ENCODE measurements at places on chromosomes 13 and 19.

- DNase-seq, result no peak
Measured at GRCh38 chr13:97259798-97260714, 37.9 kb downstream of the MBNL2 start.

DNA sequence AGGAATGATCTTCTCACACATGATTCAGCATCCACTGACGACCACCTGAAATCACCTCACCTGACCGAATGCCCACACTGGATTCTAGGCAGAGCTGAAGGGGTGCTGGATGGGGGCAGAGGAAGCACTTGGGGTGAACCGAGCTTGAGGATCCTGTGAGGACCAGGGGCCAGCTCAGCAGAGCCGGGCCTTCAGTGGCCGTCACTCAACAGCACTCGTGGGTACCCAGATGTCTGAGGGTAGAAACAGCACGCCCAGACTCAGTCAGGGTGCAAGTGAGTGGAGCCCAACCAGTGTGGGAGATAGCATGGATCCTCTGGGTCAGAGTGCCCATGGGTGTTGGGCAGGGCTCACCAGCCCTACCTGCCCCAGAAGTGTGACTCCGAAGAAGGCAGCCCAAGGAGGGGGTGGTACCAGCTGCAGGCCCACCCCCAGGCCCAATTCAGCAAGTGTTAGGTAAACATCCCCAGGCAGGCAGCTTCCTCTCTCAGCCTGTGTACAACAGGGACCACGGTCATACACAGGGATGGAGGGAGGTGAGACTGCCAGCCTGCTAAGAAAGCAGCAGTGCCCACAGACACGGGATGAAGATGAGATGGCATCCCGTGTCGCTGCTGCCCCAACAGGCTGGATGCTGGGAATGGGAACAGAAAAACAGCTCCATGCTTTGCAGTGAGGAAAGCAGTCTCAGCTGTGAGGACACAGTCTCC is 16.6 kb downstream of the GJA3 start:
- no peak for DNase-seq

GRCh38 chr13:100128838-100129237 is 39.9 kb downstream of the PCCA start:
- no peak for DNase-seq

- DNase-seq, result peak; percentile 37
Measured at GRCh38 chr19:11382898-11383705, 1.0 kb downstream of the EPOR start.

- no peak for DNase-seq
Measured at GRCh38 chr19:55304279-55304978, 20.6 kb downstream of the BRSK1 start.

DNA sequence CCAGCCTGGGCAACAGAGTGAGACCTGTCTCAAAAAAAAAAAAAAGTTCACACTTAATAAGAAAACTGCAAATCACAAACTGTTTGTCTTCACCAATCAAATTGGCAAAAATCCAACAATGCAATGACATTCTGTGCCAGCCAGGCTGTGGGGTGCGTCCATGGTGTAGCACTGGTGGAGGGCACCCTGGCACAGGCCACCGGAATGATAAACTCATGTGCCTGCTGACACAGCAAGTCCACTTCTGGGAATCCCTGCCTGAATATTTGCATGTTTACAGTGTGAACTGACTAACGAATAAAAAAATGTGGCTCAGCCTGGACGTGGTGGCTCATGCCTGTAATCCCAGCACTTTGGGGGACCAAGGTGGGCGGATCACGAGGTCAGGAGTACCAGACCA is 1.6 kb upstream of the LRRC25 start:
- no peak for DNase-seq

DNA sequence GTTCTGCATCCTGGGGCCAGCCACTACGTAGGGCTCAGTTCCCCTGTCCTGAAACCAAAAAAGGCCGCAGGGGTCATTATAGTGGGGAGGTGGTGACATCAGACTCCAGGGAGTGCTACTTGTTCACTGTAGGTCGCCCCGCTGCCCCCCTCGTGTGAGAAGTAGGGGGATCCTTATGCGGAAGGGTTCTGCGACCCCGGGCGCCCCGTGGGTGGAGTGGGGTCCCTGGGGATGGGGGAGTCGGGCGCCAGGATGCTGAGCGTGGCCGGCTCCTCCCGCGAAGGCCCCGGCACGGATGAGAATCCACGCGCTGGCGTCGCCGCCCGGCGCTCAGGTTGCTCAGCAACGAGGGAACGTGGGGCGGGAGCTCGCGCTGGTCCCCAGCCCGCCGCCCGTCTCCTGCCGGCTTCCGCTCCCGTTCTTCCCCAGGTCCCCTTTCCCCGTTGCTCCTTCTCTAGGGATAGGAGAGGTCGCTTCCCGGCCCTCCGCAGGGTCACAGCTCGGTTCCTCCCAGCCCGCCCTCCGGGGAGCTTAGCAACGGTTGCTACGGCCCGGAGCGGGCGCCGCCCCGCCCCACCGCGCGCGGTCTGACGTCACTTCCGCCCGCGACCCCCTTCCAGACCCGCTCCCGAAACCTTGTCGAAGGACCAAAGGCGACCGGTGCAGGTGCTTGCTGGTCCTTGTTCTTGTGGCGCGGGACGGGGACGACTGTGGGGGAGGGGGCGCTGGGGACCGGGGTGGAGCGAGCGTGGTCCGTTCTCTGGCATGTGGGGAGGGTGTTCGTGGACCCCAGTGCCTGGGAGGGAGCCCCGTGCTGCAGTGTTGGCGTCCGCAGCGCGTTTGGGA is at the start of gene NAT14:
Gene NAT14, plus strand, starts transcription at position 596 of the 846 bp plus-strand sequence. CDS start 521 bp downstream, outside the sequence.
- DNase-seq, result peak; percentile 60

GRCh38 chr13:102692491-102692826 is 2.4 kb downstream of the METTL21C start:
- DNase-seq, result no peak

- DNase-seq, result no peak
Measured at GRCh38 chr13:23731709-23732108, 157.5 kb downstream of the MIPEP start.

- no peak for DNase-seq
Measured at GRCh38 chr13:67935626-67936025, 705.5 kb upstream of the PCDH9 start.

DNA sequence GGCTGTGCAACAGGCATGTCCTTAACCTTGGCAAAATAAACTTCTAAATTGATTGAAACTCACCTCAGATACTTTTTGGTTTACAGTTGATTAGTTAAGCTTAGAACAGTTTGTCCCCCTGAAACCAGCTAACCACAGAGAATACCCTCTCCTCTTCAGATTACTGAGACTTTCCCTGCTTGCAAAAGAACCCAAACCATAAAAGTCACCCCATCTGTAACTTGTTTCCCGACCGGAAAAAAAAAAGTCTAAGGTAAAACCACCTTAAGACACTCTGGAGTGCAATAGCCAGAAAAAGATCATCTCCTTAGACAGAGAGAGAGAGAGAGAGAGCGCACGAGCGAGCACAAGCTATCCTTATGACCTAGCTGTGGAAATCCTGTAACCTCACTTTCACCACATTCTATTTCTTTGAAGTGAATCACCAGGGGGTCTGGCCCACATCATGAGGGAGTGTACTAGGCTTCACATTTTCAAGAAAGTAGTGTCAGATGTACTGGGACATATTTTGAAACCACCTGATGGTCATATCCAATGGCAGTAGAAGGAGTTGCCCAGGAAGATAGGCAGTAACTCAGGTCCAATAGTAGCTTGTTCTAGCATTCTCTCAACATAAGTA is 11.1 kb upstream of the GTF2F2 start:
- DNase-seq, result no peak

GRCh38 chr19:20165971-20166592 is 932 bp upstream of the ZNF486 start:
- DNase-seq, result no peak

DNA sequence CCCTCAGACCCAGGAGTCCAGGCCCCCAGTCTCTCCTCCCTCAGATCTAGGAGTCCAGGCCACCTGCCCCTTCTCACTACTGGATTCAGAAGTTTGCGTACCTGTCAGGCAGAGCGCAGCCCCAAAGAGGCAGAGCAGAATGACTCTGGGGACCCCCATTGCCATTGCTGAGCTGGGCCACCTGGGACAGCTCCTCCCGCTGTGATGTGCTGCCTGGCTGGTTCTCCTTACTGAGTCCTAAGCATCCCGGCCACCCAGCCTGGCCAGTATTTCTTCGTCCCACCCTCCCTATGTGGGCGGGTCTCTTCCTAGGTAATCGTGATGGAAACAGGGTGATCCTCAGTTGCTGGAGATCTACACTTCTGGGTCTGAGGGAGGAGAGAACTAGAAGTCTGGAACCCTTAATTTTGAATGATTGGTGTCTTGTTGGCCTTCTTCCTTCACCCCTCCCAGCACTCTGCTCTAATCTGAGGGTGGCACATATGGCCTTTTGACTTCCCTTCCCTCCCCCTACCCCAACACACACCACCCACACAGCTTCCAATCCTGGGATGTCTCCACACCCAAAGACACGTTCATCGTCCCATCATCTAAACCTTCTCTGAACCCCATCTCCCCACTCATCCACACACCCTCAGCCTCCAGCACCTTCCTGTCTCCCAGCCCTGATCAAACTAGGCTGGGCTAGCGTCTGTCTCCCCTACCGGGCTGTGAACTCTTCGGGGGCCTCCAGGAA is at the start of gene LYPD5:
Gene LYPD5, minus strand, starts transcription at position 232 of the 736 bp plus-strand sequence. Its CDS starts 67 bp downstream, at position 165.
- no peak for DNase-seq

- no peak for DNase-seq
Measured at GRCh38 chr13:78476910-78477309, 126.4 kb downstream of the POU4F1 start.

- DNase-seq, result no peak
Measured at GRCh38 chr13:110187641-110188161, 119.3 kb downstream of the COL4A1 start.

DNA sequence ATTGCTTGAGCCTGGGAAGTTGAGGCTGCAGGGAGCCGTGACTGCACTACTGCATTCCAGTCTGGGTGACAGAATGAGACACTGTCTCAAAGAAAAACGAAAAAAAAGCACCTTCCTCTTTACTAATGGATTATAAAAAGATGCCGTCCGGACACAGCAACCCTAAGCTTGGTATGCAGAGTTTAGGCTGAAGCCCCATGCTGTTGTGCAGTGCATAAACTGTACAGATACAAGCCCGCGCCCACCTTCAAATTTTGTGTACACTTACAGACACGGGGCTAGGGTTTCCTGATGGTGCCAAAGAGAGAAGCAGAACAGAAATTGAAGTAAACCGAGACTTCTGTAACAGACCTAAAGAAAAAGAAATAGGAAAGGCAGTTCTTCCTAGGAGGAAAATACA is 9.0 kb downstream of the LPAR6 start:
- no peak for DNase-seq

DNA sequence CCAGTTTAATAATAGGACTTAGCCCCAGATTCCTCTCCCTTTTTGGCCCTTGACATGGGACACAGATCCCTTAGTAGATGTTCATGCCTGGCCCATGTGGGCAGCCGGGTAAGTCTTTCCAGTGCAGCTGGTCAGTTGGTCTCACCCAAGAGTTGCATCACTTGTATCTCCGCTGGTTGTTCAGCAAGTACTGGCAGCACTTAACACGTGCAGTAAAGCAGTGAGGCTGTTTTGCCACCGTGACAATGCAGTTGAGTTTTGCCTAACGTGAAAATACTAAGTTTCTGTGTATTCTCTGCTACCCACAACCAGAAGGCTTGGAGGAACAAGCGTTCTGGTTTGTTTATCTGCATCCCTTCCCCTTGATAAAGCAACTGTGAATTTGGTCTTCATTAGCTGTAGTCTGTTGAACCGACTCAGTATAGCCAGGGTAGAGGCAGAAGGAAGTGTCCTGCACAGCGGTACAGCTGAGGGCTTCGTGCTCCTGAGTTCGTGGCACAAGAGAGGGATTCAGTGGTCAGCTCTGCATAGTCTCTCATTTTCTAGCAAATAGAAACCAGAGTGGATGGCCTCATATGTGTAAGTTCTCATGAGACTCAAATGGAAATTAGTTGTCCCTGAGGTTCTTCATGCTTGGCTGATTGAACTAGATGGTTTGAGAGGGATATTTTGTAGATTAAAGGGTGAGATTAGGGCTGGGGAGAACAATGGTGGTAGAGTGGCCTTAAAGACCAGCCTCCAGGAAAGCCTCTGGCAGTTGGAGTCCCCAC is 50.3 kb downstream of the ARHGEF7 start:
- DNase-seq, result no peak

- peak; percentile 70 for DNase-seq
Measured at GRCh38 chr19:12872941-12873890, 8.0 kb downstream of the DNASE2 start.

DNA sequence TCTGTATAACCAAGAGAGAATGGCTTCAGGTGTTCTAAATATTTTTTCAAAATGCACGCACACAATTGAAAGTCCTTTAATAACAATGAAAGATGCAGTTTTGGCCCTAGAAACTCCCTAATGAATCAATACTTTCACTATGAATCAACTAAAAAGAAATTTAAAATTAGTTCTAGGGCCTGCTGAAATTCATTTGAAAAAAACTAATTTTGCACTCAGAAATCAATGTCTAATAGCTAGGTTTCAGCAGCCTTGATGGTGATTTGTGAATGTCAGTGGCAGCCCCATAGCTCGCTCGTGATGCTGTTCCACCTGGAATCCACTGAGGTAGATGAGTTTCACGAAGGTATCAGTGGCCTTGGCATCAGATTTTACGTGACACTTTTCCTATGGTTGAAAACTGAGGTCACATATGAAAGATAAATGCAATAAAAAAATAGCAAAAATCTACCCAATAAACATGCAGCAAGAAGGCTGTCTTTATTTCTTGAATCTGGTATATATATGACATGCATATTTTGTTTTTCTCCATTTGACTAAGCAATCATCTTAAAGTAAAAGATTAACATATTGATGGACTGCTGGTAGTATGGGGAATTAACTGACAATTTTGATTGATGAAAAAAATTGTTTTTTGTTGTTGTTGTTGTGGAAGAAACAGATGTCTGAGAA is 141.0 kb downstream of the AKAP11 start:
- no peak for DNase-seq
